ENCODE measurements at places on chromosomes 6 and 20. TPM values are rescaled to one million over a fixed set of nuclear protein-coding genes. Genes with fewer than 3 reads are reported as not detected.
A peak's percentile ranks its signal among the peaks of the same experiment; 100 is the strongest.

Gene MUC21
- not detected for total RNA-seq

Gene RPS6KA2
- 32.6 TPM for total RNA-seq

Gene BCAS4
- 7.3 TPM for total RNA-seq

Gene KHDC1L
- not detected for total RNA-seq

Gene ANGPT4
- 0.07 TPM for total RNA-seq

Gene EYA2
- total RNA-seq = 1.3 TPM

Gene RBPJL
- not detected for total RNA-seq

Gene PTGIS
- 7.1 TPM for total RNA-seq

Gene BIRC7
- total RNA-seq = 6.9 TPM

Gene NKAPL
- not detected for total RNA-seq

Gene SIRPD
- total RNA-seq = not detected

DNA sequence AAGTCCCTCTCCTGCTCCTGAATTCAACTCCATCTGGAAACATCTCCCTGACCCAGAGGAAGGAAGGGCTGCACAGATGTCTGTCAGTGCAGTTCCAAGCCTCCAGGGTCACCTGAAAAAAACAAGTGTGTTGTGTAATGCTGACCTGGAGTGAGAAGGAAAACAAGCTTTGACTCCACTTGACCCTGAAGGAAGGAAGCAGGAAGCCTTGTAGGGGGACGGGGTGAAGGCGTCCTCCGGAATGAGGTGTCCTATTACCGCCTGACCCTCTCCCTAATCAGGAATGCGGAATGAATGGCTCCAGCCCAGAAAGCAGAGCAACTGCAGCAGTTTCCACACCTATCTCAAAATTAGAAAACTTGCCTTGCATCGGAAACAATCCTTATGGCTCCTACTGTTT, 13.9 kb upstream of the ADGRF5 start:
- H3K4me1 ChIP-seq = peaks cover 4% of the 10 kb centered on the region
- no peak overlapping the region for H3K27ac ChIP-seq
- no peak for DNase-seq
- H3K4me3 ChIP-seq = no peak overlapping the region
- no peaks in the 10 kb centered on the region for H3K27me3 ChIP-seq
- no peaks in the 10 kb centered on the region for H3K36me3 ChIP-seq

GRCh38 chr6:25172819-25173218, 106.4 kb upstream of the CARMIL1 start:
- no peak overlapping the region for H3K27ac ChIP-seq
- H3K27me3 ChIP-seq = peaks cover 7% of the 10 kb centered on the region
- DNase-seq = no peak

DNA sequence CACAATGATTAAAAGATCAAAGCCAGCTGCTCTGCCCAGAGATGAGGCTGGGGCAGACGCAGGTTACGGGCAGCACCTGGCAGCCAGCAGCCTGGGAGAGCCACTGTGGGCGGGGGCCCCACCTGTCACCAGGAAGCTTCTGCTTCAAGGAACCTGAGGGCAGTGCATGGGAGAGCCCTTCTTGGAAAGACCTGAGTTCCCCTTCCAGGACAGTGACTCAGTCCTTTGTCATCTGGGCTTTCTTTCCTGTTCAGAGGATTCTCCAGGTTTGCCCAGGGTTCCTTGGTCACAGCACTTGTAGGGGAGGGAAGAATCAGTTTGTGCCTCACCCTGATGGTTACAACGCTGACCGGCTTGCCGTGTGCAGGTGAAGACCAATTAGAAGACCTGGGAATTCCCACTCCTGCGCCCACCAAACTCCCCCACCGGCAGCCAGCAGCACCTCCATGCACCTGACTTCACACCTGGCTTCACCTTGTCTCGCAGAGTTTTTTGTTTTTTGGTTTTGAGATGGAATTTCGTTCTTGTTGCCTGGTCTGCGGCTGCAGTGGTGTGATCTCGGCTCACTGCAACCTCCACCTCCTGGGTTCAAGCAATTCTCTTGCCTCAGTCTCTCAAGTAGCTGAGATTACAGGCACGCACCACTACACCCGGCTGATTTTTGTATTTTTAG, 2.0 kb downstream of the ZBP1 start:
- no peak overlapping the region for H3K27ac ChIP-seq
- H3K36me3 ChIP-seq = no peaks in the 10 kb centered on the region
- H3K4me1 ChIP-seq = no peaks in the 10 kb centered on the region
- no peak for DNase-seq

- H3K27me3 ChIP-seq = peaks cover 3% of the 10 kb centered on the region
- H3K4me1 ChIP-seq = peaks cover 30% of the 10 kb centered on the region
- H3K27ac ChIP-seq = peak overlapping the region; percentile 86
- peak; percentile 81 for DNase-seq
- H3K36me3 ChIP-seq = peaks cover 26% of the 10 kb centered on the region
- H3K4me3 ChIP-seq = peak overlapping the region; percentile 78
These were observed 35.9 kb downstream of the PLCG1 start for GRCh38 chr20:41173161-41173721.

GRCh38 chr6:112058243-112059032, 4.5 kb downstream of the CCN6 start:
- H3K4me1 ChIP-seq = no peaks in the 10 kb centered on the region
- no peak overlapping the region for H3K4me3 ChIP-seq
- H3K27ac ChIP-seq = no peak overlapping the region
- no peaks in the 10 kb centered on the region for H3K27me3 ChIP-seq
- DNase-seq = no peak

- H3K27me3 ChIP-seq = no peaks in the 10 kb centered on the region
- no peak overlapping the region for H3K27ac ChIP-seq
- H3K4me1 ChIP-seq = peaks cover 4% of the 10 kb centered on the region
- H3K4me3 ChIP-seq = no peak overlapping the region
- H3K36me3 ChIP-seq = no peaks in the 10 kb centered on the region
These were observed 101.0 kb downstream of the NRN1 start for GRCh38 chr6:5905431-5906339.

DNA sequence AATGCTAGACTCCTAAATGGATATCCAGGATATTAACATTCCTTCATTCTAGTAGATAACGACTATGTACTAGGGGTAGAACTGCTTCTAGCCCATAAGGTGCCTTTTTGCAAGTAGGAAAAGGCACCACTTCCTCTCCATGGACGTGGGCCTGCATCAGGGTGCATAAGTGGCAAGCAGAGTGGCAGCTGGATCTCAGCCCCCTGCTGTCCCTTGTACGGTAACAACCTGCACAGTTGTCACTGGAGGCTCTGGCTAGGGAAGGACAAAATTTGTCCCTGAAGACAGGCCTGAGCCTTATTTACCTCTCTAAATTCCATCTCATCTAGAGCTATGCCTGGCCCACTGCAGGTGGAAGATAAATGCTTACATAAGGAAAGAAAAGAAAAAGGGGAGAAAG, 42.5 kb upstream of the SAYSD1 start:
- no peak overlapping the region for H3K4me3 ChIP-seq
- H3K4me1 ChIP-seq = no peaks in the 10 kb centered on the region
- no peak for DNase-seq
- no peak overlapping the region for H3K27ac ChIP-seq

GRCh38 chr6:168147205-168147738, 68.3 kb upstream of the FRMD1 start:
- H3K4me1 ChIP-seq = peaks cover 8% of the 10 kb centered on the region
- H3K27me3 ChIP-seq = peaks cover 17% of the 10 kb centered on the region
- H3K4me3 ChIP-seq = no peak overlapping the region
- H3K36me3 ChIP-seq = no peaks in the 10 kb centered on the region
- no peak for DNase-seq
- no peak overlapping the region for H3K27ac ChIP-seq

DNA sequence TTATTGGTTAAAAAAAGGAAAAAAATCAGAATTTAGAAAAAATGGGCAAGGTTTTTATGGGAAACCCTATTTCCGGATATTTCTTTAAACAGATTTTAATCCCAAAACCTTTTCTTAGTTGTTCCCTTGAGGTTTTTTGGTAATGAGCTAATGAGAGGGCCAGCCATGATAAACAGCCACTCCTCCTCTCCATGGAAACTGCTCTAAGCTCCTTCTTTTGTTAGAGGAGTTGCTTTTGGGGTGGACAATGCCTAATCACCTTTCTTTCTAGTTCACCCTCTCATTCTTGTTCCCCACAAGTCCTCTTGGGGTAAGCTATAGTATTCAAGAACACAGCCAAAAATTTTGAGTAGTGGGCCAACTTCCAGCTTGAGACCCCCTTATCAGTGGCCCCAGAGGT, 105.0 kb upstream of the FAM184A start:
- H3K36me3 ChIP-seq = peaks cover 6% of the 10 kb centered on the region
- H3K4me1 ChIP-seq = peaks cover 7% of the 10 kb centered on the region
- DNase-seq = no peak

DNA sequence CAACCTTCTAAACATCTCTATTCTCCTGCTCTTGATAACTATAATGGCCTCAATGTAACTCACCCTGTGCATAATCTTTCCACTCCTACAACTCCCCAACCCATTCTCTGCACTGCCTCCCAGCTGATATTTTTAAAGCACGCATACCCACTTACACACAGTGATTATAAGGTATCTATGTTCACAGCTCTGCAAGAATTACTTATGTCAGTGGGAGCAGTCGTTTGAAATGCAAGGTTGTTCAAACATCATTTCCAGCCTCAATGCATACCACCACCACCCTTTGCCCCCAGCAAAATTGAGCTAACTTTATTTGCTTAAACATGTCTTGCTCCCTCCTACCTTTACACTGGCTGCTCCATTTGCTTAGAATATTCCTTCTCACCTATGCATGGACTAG, 506.0 kb downstream of the RFPL4B start:
- no peak for DNase-seq
- H3K27me3 ChIP-seq = no peaks in the 10 kb centered on the region
- no peak overlapping the region for H3K4me3 ChIP-seq
- H3K4me1 ChIP-seq = no peaks in the 10 kb centered on the region
- no peak overlapping the region for H3K27ac ChIP-seq

DNA sequence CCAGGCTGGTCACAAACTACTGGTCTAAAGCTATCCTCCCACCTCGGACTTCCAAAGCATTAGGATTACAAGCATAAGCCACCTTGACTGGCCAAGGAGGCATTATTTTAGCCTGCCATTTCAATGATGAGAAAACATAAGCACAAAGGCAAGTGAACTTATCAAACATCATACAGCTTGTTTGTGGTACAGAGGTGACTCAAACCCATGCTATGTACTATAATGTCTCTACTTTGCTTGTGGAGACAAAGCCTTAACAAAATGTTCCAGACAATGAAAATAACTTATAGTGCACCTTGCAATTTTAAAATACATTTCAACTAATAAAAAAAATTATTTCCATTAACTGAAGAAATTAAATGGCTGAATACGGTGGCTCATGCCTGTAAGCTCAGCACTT, 26.2 kb downstream of the HDAC2 start:
- DNase-seq = no peak
- H3K27me3 ChIP-seq = no peaks in the 10 kb centered on the region
- peaks cover 22% of the 10 kb centered on the region for H3K36me3 ChIP-seq
- no peak overlapping the region for H3K4me3 ChIP-seq
- no peak overlapping the region for H3K27ac ChIP-seq
- H3K4me1 ChIP-seq = no peaks in the 10 kb centered on the region

DNA sequence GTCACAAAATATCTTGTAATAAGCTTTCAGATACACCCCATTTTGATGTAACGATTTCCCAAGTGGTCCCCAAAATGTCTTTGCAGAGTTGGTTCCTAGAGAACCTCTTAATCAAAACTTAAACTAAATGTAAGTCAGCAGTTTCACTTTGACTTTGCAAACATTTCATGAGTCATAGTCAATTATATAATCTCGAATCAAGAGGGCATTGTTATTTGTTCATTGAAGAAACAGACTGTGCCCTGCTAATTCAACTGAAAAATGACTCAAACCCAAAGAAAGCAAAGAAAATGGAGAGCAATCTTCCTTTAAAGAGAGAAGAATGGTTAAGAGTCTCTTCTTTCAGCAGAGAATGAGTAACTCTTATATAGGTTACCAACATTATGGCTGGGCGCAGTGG, 58.3 kb downstream of the IPCEF1 start:
- H3K27me3 ChIP-seq = no peaks in the 10 kb centered on the region
- no peak overlapping the region for H3K4me3 ChIP-seq
- no peak overlapping the region for H3K27ac ChIP-seq
- H3K36me3 ChIP-seq = peaks cover 2% of the 10 kb centered on the region
- H3K4me1 ChIP-seq = peaks cover 19% of the 10 kb centered on the region

DNA sequence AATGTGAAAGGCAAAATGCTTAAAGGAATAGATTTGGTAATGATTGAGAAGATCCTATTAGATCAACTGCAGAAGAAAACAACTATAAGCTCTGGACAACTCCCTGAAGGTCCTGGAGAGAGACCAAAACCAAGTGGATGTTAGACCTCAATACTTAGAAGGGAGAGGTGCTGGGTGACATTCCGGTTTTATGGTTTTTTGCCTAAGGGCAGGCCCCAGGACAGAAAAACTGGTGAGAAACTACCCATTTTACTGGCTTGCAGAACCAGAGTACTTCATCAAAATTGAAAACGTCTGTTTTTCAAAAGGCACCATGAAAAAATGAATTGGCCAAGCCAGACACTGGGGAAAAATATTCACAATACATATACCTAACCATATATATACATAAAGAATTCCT, 26.3 kb downstream of the SAMHD1 start:
- no peaks in the 10 kb centered on the region for H3K4me1 ChIP-seq
- no peaks in the 10 kb centered on the region for H3K27me3 ChIP-seq
- H3K4me3 ChIP-seq = no peak overlapping the region
- DNase-seq = no peak

DNA sequence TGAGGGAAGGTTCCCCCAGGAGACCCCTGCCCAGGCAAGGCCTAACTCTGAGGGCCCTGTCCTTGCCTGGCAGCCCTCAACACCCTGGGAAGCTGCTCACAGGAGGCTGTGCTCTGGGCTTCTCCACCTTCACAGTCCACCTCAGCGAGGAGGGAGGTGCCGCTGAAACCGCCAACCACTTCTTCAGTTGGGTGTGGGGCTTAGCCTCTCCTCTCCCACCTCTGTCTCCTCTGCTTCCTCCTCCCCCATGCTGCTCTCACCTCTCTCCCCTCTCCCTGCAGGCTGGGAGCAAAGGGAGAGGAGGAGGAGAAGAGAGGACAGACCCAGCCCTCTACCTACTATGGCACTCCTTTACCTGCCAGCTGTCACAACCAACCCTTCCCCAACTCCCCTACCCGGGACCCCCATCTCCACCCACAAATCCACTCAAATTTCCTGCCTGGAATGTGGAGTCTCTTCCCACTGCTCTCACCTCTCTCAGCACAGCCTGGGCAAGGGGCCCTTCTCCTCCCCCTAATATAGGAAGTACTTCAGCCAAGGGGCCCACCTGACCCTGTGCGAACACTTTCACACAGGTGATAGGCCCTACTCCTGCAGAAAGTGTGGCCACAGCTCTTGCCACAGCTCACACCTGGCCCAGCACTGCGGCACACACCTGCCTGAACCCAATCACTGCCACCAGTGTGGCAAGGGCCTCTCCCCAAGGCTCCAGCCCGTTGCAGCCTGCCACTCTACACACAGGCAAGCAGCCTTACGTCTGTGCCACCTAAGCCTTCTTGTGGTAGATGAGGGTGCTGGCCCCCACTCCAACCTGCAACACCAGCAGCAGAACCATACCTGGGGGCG, 7.2 kb downstream of the RING1 start:
- peak overlapping the region; percentile 92 for H3K4me3 ChIP-seq
- peaks cover 42% of the 10 kb centered on the region for H3K27me3 ChIP-seq
- peaks cover 5% of the 10 kb centered on the region for H3K36me3 ChIP-seq
- no peak for DNase-seq
- H3K4me1 ChIP-seq = peaks cover 22% of the 10 kb centered on the region

Measured in neural crest cell (in vitro differentiated cells).